NCI-H460 (cell line): ENCODE measurements at places on chromosomes 7 and 10. TPM values are rescaled to one million over a fixed set of nuclear protein-coding genes. Genes with fewer than 3 reads are reported as not detected.

Gene HOXA4
- 0.57 and 0.61 TPM in 2 replicates for total RNA-seq

Gene SYT15B
- total RNA-seq: 0.07 TPM in 1 of 2 replicates, not detected in the other

Gene CYP3A4
- total RNA-seq: not detected in 2 replicates

Gene MMRN2
- total RNA-seq: 0.37 and 0.40 TPM in 2 replicates

Gene SSC4D
- 0.37 and 0.75 TPM in 2 replicates for total RNA-seq

Gene RALA
- total RNA-seq: 14.3 and 20.0 TPM in 2 replicates

Gene ZNF12
- total RNA-seq: 22.8 and 27.2 TPM in 2 replicates

Gene RET
- total RNA-seq: 0.02 TPM in 1 of 2 replicates, not detected in the other

Gene HTRA1
- total RNA-seq: 40.7 and 42.5 TPM in 2 replicates

Gene GNAT3
- not detected in 2 replicates for total RNA-seq

Gene KNDC1
- 0.09 and 1.1 TPM in 2 replicates for total RNA-seq
